ENCODE measurements at places on chromosomes 13 and 19.

DNA sequence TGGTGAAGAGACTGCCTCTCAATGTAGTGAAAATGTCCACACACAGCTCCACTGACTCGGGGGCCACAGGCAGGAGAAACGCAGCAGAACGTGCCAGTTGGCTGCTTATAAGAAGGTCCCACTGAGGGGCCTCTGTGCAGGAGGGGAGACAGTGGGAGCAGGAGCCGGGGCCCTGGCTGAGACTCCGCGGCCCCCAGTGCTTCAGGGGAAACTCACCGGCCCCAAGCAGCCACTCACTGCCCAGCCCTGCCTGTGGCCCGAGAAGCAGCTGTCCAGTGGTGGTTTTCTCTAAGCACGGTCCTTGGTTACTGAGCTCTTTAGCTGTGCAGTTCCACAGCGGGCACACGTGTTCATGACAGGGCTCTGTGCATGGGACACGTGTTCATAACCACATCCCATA lies 91.9 kb upstream of the MCF2L start:
- DNase-seq = peak; percentile 40

GRCh38 chr19:15317392-15318071 lies 14.8 kb downstream of the BRD4 start:
- DNase-seq = no peak

GRCh38 chr13:52711286-52711685 lies 28.3 kb downstream of the CNMD start:
- no peak for DNase-seq

DNA sequence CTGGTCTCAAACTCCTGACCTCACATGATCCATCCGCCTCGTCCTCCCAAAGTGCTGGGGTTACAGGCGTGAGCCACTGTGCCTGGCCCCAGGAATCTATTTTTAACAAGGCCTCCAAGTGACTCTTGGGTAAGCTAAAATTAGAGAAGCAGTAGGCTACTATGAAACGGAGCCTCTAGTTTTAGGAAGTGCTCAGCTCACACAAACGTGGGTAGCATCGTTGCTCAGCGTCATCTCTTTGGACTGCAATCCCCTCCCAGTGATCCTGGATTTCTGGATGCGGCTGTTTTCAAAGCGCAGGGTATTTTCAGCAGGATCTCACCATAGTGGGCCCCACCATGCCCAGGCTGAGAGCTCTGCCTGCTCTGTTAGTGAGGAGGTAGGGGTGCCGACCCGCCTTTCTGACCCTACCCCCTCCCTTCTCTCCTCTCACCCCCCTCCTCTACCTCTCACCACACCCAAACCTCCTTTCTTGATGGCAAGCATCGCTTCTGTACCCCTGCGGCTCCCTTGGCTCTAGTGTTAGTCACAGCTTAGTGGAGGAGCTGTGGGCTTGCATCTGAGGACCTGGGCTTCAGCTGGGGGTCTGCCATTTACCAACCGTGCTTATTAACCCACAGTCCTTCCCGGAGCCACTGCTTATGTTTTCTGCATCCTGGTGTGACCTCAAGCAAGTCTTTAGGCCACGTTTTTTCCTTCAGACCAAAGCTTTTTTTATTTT lies 34.2 kb downstream of the GJA3 start:
- peak; percentile 51 for DNase-seq

GRCh38 chr13:24187185-24187584 lies 26.7 kb downstream of the SPATA13 start:
- no peak for DNase-seq

GRCh38 chr13:65300220-65300619 lies 1929.9 kb downstream of the PCDH9 start:
- no peak for DNase-seq

DNA sequence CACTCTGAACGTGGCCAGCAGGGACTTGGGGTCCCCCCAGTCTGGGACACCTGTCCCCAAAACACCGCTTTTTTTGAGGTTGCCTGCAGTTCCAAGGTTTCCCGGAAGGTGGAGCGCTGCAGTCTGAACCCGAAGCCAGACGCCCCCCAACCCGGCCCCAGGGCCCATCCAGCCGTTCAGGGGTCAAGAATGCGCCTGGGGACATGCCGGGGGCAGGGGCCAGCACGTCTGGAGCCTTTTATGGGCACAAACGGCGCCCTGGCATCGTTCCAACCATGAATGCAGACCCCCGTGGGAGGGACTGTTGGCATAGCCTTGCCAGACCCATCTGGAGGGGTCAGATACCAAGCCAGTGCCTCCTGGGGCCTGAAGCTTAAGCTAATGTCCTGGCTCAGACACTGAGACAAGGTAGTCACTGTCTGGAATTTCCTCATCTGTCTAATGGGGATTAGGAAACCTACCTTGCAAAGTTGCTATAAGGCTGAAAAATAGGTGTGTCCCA lies 6.9 kb downstream of the S1PR5 start:
- DNase-seq = no peak

GRCh38 chr19:46674416-46675178 lies 13.6 kb upstream of the DACT3 start:
- DNase-seq = no peak

- DNase-seq = peak; percentile 83
Measured at GRCh38 chr19:7674010-7675005, 2.6 kb upstream of the MCEMP1 start.

DNA sequence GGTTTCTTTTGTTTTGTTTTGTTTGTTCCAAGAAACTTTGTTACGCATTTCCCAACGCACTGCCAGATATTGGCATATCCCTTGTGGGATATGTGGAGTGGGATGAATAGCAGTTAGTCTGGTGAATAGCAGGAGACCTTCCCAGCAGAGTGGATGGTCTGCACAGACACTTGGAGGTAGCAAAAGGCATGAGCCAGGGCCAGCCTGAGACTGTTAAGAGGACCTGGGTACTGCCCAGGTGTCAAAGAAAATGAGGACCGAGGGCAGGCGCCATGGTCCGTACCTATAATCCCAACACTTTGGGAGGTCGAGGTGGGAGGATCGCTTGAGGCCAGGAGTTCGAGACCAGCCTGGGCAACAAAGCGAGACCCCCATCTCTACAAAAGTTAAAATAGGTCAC lies 13.5 kb upstream of the PDCD5 start:
- no peak for DNase-seq

DNA sequence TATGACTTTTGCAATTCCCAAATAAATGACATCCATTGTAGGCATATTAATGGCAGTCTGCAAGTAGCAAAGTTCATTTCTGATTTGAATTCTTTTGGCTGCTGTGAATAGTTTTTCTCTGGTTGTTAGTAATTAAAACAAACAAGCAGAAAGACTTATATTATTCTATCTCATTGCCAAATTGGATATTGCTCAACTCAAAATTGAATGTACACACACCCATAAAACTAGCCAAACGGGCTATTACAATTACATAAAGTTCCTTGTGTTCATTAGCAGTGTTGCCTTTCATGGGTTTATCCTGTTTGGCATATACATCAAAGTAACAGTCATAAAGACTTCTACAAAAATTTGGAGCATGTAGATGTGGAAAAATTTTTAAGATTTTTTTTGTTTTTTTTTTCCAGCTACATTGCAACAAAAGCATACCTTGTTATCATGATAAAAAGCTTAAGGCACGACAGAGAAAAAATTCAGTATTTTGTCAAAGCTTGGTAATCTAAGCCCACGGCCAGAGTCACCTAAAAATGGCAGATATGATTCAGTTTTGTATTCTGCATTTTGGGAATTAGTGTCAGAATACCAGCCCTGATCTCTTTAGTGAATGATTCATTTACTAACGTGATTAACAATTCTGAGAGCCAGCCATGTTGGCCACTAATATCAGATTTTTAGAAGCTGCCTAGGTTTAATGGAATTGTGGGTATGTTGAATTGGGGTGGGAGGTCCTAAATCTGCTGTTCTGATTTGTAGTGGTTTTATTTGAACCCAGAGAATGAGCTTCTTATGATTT lies 108.4 kb downstream of the KLF5 start:
- DNase-seq = no peak

- DNase-seq = no peak
Measured at GRCh38 chr13:50129706-50130122, 114.5 kb downstream of the KCNRG start.

DNA sequence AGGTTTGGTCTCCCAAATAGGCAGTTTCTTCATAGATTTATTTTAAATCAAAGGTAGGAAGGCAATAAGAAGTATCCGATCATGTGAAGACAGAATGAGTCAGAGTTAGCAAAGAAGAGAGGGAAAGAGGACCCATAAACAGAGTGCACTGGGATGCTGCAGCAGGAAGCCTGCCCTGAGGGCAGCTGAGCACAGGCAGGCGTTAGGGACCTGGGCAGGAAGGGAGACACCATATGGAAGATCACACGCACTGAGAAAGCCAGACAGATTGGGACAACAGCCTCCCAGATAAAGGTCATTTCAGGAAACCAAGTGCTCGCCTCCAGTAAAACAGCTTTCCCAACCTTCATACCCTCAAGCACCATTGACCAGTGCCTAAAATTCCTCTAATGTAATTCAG lies 598.0 kb downstream of the EFNB2 start:
- DNase-seq = no peak

- no peak for DNase-seq
Measured at GRCh38 chr13:67101730-67102467, 128.2 kb downstream of the PCDH9 start.

- DNase-seq = no peak
Measured at GRCh38 chr19:28166025-28166424, 1046.9 kb downstream of the UQCRFS1 start.

GRCh38 chr13:86446311-86446710 lies 647.1 kb upstream of the SLITRK6 start:
- no peak for DNase-seq

DNA sequence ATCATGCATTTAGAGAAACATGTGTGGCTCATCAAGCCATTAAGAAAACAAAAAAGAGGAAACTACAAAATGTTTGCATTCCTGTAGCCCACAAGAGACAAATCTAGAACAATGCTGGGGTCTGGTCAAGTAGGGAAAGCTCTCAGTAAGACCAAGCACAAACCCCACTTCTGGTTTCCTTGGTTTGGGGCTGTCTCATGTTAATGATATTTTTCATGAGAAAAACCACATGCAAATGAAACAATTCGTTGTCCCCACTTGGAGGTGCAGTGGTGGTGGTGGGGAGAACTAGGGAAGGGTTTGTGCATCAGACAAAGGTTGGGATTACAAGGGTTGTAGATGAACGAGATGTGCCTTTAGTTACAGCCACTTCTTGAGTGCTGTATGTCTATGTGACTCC lies 7.0 kb upstream of the RB1 start:
- DNase-seq = no peak
